ENCODE measurements at places on chromosomes 7 and 10.
A peak's percentile ranks its signal among the peaks of the same experiment; 100 is the strongest.

DNA sequence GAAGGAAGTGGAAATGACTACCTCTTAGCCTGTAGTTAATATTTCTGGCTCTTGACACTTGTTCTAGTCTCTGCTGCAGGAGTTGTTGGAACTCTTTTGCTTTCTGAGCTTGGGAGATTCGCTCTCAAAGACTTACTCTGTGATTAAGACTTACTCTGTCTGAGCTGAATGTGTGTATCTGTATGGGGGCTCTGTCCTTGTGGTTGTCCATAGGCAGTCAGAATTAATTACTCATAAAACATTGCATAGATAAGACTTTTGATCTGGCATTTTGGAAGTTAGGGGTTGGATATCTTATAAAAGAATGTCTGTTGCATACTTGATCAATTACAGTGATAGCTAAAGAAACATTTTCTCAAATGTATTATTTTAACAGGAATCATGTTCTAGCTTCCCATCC, 199.2 kb upstream of the KIAA1217 start:
- DNase-seq, result peak; percentile 9

GRCh38 chr7:29976266-29976665, 13.3 kb downstream of the SCRN1 start:
- DNase-seq, result no peak

DNA sequence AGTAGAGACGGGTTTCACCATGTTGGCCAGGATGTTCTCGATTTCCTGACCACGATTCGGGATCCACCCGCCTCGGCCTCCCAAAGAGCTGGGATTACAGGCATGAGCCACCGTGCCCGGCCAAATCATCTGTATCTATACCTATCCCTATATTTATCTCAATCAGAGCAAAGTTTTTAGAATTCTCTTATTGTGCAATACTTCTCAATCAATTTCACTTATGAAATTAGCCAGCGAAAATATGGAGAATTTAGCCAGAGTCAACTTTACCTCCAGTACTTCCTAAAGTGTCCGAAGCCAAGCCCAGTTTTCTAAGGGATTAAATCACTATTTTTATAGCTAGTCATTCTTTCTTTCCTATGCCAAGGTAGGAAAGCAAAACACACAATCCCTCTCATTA, 319.1 kb upstream of the PFKP start:
- DNase-seq, result no peak

DNA sequence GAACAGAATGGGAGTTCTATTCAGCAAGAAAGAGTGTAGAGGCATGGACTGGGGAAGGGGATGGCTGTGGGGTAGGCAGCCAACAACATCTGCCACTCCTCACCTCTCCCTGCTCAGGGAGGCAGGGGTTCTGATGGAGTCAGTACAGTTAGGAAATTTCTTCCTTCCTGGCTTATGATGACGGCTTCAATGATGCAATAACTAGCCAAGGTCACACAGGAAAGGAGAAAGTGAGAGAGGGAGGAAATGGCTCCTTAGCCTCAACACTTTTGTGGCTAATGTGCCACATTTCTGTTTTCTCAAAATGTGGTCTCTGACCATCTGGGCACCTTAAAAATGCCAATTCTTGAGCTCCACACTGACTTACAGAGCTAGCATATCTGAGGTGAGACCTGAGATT, 79.3 kb upstream of the PDZD8 start:
- DNase-seq, result no peak

DNA sequence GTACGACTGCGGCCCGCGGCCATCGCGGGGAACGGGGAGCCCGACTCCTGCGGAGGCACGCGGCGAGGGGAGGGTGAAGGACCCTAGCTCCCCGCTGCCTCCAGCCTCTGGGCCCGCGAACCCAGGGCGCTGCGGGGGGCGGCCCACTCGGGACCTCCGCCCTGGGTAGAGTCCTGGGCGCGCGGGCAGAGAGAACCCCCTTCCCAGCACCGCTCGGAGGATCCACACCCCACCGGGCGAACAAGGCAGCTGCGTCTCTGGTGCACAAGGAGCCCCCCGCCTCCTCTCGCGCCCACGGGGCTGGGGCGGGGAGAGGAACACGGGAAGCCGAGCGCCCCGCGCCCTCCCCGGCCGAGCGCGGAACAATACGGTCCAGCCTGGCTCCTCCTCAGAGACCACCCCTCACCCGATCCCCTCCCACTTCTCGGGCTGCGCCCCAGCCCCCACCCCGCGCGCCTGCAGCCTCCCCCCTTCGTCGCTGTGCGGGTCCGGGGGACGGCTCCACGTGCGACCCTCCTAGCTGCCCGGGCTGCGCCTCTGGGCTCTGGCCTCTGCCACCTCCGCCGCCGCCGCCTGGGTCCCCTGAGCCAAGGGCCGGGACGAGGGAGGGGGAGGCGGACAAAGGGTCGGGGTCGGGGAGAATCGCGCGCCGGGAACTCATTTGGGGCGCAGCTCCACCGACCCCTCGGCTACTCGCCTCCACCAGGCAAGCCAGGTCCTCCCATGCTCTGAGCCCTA, at the start of gene WDR86:
TSS of gene WDR86 (minus strand) at position 372 of the 738 bp plus-strand sequence. CDS start 449 bp downstream, outside the sequence.
- DNase-seq, result no peak

- DNase-seq, result no peak
These were observed 2.0 kb upstream of the TNS3 start for GRCh38 chr7:47583739-47584535.

GRCh38 chr10:31774299-31774900, 154.2 kb downstream of the ARHGAP12 start:
- no peak for DNase-seq

DNA sequence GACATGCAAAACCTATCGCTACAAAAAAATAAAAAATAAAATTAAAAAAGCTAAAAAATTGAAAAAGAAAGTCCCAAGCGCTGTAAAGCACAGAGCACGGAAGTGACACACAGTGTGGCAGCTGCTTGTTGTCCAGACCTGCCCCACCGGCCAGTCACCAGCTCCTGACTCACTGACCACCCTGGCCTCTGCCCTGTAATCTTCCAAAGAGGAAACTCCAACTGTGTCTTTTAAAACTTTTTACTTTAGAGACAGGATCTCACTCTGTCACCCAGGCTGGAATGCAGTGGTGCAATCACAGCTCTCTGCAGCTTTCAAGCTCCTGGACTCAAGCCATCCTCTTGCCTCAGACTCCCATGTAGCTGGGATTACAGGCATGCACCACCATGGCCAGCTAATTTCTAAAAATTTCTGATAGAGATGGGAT, 23.6 kb downstream of the GNA12 start:
- peak; percentile 88 for DNase-seq

DNA sequence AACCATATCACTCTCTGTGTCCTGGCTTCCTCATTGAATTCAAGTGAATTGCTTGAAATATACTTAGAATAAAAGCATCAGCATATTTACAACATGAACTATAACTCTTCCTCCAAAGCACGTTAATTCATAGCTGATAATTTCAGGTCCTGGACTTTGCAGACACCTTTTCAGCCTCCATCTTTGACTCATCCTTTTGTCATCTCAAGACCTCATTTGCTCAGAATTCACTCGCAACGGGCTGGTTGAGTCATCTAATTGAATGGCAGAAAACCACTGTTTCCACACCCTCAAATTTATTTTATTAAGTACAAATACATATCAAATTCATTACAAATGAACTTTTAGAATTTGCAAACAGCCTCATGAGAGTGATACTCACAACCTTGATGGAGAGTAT, 545.7 kb downstream of the GATA3 start:
- no peak for DNase-seq

- no peak for DNase-seq
These were observed 24.8 kb upstream of the APBB1IP start for GRCh38 chr10:26413375-26413774.

GRCh38 chr7:77759294-77759889, 38.8 kb downstream of the TMEM60 start:
- DNase-seq, result peak; percentile 35

DNA sequence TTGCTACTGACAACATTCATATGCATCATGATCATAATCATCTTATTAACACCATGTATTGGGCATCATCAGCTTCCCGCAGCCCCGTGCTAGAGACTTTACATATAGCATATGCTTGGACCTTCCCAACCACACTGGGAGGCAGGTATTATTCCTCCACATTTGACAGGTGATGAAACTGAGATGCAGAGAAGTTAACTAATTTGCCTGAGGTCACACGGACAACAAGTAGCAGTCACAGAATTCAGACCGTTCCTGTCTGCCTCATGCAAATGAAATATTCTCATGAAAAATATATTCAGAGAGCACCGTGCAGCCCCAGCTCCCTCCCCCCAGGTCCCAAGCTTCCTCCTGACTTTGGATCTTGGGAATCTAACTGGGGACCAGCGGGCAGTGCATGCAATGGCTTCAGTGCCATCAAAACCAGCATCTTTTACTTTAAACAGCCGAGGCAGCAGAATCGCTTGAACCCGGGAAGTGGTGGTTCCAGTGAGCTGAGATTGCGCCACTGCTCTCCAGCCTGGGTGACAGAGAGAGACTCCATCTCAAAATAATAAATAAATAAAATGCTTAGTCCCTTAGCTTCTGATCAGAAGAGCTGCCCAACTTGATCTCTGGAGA, 112.2 kb upstream of the GPR26 start:
- DNase-seq, result no peak

DNA sequence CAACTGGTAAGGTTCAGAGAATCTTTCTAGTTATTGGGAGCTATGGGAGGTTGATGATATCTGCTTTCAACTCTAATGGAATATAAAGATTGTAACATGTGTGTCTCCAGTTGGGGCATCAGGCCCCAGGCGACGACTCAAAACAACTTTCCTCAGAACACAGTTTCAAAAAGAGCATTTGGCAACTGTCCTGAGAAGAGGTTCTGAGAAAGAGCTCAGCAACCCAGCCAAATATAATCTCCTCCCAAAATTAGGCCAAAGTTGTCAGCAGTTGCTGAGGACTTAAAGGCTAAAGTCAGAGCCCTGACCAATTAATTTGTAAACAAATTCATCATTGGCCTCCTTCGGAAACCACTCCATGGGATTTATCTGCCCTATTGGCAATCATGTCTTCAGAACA, 251.1 kb upstream of the NFE2L3 start:
- DNase-seq, result no peak

DNA sequence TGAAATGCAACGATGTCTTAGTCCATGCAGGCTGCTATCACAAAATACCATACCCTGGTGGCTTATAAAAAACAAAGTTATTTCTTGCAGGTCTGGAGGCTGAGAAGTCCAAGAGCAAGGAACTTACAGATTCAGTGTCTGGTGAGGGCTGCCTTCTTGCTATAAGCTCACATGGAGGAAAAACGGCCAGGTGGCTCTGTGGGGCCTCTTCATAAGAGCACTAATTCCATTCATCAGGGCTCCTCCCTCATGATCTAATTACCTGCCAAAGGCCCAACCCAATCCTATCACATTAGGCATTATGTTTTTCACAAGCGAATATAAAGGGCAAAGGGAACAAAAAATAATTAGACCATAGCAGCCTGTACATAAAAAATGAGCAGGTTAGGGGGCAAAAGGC, 35.4 kb downstream of the PAPSS2 start:
- DNase-seq, result no peak

DNA sequence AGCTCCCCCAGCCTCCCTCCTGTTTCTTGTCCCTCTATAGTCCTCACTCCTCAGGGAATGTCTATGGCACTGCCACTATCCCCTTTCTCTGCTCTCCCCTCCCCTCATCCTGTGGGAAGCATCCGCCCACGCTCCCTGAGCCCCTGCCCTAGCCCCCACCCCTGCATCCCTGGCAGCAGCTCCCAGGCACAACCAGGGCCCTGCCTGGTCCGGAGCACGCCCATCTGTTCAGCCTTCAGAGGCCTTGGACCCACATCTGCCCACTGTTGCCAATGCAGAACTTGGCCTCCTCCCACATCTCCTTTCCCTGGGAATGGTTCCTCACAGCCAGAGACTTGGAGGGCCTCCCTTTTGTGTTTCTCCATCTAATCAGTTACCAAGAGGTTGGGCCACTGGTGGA, 20.4 kb upstream of the TBRG4 start:
- no peak for DNase-seq

GRCh38 chr10:88916986-88917385, 35.6 kb downstream of the ACTA2 start:
- DNase-seq, result no peak

DNA sequence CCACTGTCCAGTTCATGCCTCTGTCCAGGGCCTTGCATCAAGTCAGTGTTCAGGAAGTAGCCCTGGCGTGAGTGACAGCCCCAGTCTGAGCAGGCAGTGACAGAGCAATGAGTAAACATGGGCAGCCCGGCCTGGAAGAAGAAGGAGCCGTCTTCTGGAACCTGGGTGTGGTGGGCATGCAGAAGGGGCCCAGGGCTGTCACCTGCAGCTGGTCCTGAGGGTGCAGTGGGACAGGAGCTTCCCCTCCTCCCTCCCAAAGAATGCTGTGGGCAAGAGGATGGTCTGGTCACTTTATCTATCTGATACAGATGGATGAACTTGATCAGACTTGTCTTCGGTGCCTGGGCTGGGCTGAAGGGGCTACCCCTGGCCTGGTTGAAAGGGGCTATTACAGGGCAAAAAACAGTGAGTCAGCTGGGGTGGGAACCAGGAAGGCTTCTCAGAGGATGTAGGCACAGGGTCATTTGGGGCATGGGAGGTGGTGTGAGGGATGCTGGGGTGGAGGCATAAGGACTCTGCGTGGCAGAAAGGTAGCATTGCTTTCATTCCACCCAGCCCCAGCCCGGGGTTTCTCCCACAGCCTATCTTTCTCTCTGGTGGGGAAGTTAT, 42.7 kb upstream of the PPIF start:
- DNase-seq, result no peak

DNA sequence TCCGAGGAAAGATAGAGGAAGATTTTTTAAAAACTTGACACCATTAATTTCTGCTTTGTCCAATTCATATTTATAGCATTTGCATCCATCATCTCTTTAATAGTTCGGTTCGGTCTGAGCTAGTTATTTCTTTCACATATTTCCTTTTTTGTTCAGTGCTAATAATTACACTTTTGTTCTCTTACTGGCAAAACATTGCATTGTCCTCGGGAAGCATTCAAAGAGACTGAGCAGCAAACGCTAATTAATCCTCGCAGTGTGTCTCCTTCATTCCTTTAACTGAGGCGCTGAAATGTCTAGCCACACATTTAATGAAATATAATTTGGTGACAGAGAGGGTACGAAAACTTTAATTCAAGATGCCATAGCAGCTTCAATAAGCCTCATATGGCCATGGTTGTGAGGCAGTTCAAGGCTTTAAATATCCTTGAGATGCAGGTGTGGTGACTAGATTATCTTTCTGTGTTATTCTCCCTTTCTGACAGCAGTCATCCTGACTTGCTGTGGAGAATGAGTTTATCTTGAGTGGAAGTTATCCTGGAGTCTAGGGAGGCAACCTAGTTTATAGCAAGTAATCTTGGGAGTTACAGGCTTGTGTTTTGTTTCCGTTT, 431.4 kb downstream of the SDK1 start:
- no peak for DNase-seq

- DNase-seq, result no peak
These were observed 4.2 kb downstream of the SFTPD start for GRCh38 chr10:79944428-79945395.

- DNase-seq, result peak; percentile 62
These were observed 187.2 kb upstream of the CELF2 start for GRCh38 chr10:10830293-10830986.

- no peak for DNase-seq
These were observed 2.4 kb downstream of the PWWP2B start for GRCh38 chr10:132399117-132400035.

- no peak for DNase-seq
These were observed 23.2 kb upstream of the SLF2 start for GRCh38 chr10:100889546-100889945.

All from non-pigmented ciliary epithelial cell (primary cell).